KG1 (cell line): ENCODE measurements at places on chromosomes 6 and 20.
A peak's percentile ranks its signal among the peaks of the same experiment; 100 is the strongest.

- no peak for DNase-seq
Observed at GRCh38 chr6:31607317-31607716, 7.7 kb upstream of the AIF1 start.

DNA sequence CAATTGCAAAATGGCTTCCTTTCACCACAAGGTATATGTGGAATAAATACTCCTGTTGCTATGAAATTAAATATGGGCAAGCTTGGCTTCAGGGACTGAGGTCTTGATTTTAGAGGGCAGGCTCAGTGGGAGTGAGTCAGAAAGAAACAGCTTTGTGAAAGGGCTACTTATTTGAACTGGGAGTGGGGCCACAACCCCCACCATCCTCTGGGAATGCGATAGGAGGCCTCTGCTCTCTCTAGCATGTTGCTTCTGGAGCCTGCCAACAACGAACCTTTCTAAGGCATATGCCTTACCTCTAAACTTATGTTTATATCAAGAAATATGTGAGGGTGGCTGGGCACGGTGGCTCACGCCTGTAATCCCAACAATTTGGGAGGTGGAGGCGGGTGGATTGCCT lies 149.7 kb downstream of the LRRC1 start:
- DNase-seq, result no peak

DNA sequence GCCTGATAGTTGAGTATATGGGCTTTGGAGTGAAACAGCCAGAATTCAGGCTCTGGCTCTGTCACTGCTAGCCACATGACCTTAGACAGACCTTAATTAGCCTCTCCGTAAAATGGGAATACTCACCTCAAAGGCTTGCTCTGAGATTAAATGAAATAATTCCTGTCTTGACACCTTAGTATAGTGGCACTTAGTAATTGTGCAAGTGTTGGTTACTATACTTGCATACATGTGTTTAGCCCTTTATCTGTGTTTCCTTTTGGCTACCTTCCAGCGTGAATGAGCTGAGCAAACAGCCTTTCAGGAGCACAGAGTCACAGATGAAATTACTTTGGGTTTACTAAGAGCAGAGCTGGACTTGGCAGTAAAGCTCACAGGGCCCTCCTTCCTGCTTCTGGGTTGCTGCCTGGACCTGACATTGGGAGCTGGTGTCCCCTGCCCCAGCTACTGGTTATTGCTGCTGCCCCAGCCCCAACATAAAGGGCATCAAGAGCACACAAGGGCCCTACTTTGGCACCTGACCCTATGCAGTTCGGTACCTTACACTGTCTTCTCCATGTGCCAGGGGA lies 32.8 kb downstream of the CD164 start:
- DNase-seq, result no peak

DNA sequence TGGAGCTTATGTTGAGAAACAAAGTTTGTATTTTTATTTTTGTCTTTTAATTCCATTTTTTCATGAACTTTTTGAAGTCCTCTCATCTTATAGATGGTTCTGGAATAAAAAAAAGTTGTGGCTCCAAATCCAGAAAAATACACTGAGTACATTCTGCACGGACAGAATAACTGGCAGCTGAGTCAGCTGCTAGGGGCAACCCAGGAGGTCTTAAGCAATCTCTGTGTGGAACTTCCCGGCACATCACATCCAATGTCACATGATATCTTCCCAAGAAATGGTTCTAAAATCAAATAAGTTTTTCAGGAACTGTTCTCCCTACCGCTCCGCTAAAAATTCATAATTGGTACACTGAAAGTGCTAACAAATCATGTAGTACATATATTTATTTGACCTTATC lies 29.8 kb downstream of the SLC13A3 start:
- no peak for DNase-seq

- no peak for DNase-seq
Observed at GRCh38 chr6:70424291-70424690, 11.0 kb downstream of the FAM135A start.

DNA sequence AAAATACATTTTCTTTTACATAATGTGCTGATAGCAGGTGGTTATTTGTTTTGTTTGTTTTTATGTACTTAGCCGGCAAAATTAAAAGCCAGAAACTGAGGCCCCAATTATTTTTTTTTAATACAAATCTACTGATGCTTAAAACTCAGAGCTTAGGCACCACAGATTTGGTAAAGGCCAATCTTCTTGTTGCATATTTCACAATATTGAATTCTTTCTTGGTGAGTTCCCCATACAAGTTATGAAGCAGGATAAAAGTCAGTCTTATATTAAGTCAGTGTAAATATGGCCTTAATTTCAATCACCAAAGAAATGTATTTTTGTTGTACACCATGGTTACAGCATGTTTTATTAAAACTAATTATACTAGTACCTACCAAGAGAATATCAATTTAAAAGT lies 16.3 kb upstream of the ZDHHC14 start:
- no peak for DNase-seq

DNA sequence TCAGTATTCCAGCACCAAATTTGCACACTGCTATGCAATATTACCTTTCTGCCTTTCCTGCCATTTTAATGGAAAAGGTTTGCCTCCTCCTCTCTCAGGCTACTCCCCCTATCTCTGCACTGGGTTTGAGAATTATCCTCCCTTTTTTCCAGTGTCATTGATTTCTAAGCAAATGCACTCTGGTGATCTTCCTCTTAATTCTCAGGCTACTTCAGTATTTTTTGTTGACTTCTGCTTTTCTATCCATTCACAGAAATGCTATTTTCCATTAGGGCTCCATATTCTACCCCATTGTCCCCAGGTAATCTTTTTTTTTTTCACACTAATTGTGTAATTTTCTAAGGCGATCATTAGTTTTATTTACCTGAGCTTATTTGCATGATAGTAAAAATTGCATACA lies 144.0 kb downstream of the GJA1 start:
- no peak for DNase-seq

DNA sequence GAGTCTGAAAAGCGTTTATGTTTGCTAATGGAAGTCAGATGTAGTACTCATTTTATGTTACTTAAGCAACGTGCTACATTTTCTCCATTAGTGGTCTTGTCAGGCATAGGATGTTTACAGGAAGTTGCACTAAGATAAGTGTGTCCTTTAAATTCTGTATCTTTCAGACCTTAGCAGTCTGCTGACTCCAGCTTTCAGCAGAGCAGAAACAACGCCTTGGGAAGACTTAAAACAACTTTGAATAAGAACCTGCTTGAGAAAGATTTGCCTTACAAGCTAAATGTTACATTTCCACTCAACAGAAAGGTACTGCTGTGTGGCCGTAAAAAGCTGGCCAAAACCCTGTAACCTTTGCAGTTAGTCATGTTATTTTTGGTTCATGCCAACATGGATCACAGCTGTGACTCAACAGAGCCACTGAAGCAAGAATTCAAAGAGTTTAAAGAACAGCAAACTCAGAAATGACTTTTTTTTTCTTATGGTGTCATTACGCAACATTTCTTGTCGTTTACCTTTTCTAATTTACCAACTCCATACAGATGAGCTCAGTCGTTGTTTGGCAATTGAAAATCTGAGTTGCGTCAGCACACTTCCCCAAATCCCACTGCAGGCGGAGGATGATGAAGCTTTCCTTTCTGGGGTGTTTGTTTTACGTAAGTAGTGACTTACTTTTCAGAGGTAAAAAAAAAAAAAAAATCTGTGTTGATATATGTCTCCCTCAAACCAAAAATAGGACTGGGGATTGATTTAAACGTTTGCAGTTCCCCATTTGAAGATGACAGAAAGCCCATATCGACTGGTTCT lies 27.9 kb upstream of the BMP6 start:
- peak; percentile 79 for DNase-seq

DNA sequence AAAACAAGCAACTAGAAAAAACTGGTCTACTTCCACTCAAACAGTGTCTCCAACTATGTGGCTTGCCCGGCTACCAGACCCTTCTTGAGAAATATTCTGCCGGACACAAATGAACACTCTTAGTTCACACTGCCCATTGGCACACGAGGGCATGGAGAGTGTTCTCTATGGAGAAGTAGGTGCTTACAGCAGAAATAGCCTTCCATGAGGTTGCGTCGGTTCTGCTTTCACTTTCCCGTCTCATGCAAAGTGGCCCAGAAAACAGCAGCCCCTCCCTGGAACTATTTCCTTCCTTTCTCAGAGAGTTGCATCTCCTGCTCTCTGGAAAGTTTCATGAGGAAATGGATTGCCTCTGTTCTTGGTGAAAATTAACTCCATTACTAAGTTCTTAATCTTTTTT lies 9.5 kb upstream of the HLA-DOA start:
- DNase-seq, result peak; percentile 69

DNA sequence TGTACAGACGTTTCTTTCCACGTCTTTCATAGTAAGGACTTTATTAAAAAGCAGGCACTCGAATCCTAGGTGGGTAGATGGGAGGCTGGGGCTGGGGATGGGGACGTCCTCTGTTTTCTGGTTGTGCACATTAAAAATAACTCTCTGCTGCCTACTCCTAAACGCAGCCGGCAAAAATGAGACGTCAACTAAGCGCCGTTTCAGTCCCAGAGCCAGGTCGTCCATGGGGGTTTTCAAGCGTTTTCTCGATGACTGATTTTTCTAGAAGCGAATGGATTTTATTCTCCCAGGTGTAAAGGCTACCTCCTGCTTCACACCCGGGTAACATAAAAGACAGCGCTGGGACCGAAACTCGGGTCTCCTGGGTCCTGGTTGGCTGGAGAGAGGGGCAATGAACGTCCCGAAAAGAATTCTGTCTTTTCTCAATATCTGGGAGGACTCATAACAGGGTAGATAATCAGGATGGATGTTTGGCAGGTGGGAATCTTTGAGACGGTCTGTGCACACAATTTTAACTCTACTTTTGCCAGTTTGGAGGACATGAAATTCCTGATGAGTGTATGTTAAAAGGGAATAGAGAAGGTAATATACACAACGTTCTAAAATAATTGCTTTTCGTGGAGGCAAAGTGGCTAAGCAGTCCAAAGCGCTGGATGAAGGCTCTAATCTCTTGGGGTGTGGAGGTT lies 25.2 kb downstream of the GPX6 start:
- no peak for DNase-seq

- no peak for DNase-seq
Observed at GRCh38 chr6:39108041-39108839, 6.7 kb downstream of the SAYSD1 start.

DNA sequence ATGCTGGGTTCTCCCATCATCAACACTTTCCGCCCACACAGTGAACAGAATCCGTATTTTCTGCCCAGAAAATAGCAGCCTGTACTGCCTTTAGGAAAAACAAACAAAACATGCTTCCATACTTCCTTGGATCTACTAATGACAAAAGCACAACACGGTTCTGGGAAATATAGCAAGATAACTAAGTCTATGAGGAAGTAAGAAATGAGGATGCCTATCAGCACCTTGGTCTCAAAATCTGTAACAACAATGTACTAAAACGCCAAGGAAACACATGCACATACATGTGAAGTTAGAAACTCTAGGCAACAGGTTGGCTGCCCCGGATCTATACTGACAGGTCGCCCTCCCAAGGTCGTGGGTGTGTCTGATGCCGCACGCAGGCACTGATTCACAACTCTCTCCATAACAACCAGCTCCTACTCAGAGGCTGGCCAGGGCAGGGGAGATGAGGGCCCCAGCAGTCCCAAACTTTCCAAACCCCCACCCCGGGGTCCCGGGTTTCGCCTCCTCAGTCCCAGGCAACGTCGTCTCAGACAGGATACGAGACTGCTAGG lies 710 bp downstream of the BTBD9 start:
- no peak for DNase-seq

GRCh38 chr20:60078351-60079250 lies 120.4 kb downstream of the CDH26 start:
- no peak for DNase-seq

DNA sequence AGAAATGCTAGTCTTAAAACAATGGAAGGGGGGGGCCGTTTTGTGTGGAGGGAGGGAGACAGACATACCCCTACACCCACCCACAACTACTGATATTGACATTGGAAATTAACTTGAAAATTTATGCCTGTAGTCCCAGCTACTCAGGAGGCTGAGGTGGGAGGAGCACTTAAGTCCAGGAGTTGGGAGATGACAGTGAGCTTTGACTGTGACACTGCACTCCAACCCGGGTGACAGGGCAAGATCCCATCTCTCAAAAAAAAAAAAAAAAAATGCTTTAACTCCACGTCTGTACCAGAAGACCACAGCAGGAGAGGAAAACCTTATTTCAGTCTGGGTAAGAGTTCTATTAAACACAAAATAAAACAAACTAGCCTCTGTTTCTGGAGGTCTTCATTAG lies 2.2 kb downstream of the TBC1D20 start:
- DNase-seq, result no peak

DNA sequence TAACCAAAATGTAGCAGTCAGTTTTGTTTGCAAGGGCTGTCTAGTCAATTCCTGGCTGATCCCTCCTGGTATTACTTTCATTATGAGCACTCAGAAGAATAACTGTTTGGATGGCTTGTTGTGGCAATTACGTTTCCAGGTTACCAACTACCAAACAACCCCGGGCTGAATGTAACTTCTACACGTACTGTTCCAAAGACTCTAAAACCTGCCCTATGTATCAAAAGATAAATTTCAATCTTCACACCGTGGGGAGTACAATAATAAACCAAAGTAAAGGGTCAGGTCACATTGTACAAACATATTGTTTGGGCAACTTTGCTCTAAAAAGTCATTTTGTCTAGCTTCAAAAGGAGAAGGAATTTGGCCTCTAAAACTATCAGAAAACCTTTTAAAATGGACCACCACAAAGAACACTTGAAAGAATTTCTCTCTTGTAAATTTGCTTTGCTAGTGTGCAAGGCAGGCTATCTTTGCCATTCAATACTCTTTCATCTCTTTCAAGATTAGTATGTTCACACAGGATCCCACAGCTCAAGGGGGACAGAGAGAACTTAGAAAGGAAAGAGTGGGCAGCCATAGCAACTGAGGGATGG lies 27.6 kb downstream of the DCDC2 start:
- DNase-seq, result no peak

GRCh38 chr6:68735866-68736265 lies 100.8 kb downstream of the ADGRB3 start:
- no peak for DNase-seq

DNA sequence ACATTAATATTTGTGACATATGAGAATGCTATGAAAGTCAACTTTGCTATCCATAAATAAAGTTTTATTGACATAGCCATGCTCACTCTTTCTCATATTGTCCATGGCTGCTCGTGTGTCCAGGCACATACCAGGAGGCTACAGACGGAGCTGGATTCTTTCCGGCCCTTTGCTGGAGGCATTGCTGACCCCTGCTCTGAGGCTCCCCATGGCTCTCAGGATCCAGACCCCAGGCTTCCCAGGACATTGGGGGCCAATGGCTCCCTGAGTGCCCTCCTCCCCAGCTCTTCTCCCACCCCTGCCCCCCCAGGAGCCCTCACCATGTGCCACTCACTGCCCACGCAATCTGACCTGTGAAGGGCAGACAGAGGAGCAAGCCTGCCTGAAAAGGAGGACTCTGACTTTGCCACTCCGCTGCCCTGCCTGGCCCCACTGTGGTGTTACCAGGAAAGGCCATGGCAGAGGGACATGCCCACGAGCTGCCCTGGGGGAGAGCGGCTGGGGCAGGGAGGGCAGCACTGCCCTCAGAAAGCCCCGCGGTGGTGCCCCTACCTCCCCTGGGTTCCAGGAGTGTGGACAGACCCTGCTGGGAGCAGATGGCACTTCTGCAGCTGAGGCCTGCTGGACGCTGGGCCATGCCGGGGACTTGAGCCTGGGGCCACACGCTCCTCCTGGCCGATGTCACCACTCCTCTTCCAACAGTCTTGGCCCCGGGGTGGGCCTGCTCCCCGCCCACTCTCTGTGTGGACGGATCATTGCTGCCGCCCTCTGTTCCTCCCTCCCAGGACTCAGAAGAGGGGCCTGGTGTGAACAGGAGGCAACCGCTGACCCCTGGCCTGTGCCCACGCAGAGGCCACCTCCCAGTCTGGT lies 97.8 kb upstream of the BHLHE23 start:
- DNase-seq, result no peak
